NCI-H187 treated with DMSO at 0.1 percent for 48 hours (cell line): ENCODE measurements at places on chromosomes 16 and 17.

DNA sequence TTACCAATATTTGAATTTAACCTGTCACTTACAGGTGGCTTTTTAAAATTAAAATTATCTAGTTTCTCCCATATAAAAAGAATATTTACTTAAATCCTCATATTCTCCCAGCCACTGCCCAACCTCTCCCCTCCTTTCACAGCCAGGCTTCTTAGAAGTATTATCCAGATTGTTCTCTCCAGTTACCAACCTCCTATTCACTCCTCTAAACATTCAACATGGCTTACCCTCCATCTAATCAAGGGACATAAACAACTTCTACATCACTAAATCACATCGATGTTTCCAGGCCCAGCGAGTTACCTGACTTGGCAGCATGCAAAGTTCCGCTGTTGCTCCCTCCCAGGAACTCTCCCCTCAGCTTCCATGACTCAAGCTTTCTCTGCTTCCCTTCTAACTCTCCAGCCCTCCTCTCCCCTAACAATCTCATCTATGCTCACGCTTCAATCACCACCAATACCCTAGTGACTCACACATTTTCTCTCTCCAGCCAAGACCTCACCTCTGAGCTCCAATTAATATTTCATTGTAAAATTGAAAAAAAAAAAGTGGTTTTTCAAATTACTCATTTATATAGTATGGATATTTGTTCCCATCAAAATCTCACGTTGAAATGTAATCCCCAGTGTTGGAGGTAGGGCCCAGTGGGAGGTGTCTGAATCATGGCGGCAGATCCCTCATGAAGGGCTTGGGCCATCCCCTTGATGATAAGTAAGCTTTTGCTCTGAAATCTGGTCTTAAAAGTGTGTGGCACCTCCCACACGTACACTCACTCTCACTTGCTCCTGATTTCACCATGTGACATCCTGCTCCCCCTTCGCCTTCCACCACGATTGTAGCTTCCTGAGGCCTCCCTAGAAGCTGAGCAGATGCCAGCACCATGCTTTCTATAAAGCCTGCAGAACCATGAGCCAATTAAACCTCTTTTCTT, 88.5 kb downstream of the HELZ start:
- DNase-seq, result no peak

DNA sequence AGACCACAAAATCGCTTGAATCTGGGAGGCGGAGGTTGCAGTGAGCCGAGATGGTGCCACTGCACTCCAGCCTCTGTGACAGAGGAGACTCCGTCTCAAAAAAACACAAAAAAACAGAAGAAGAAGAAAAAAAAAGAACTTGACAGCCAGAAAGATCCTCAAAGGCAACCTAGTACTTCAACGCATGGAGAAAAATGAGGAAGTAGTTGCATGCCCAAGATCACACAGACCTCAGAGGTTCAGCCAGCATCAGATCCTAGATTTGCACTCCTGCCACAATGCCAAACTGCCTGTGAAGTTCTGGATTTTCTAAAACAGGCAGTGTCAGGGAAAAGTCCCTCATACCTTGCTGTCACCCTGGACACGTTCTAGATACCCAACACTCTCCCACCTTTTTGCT, 1.5 kb downstream of the ATPAF2 start:
- DNase-seq, result no peak

DNA sequence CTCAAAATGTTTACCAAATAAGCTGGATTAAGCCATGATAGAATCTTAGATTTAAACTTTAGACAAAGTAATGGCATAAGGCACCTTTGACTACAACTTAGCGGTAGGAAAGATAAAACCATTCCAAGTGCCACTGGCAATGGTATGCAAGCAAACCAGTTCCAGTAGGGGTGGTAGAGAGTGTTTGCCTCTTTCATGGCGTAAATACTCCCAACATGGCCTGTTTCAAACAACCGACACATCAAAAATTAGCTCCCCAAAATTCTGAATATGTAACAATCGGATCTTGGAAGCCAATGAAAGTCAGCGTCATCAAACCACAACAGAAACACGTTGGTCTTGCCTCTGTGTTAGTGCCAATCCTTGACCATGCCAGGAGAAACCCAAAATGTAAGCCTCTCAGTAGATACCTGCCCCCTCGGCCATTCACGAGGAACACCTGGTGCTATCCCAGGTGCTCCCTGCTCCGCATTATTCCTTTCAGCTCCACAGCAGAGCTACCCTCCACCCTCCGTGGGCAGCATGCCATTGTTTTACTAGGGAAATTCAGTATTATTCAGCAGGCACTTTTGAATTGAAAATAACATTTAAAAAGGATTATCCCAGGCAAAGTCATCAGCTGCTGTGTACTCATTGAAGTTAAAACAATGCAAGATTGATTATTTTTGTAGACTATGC, 307.8 kb upstream of the CDH11 start:
- no peak for DNase-seq

- no peak for DNase-seq
These were observed 4.4 kb downstream of the NOL3 start for GRCh38 chr16:67174706-67175231.

- no peak for DNase-seq
These were observed 34.9 kb upstream of the C16orf78 start for GRCh38 chr16:49338611-49339265.

DNA sequence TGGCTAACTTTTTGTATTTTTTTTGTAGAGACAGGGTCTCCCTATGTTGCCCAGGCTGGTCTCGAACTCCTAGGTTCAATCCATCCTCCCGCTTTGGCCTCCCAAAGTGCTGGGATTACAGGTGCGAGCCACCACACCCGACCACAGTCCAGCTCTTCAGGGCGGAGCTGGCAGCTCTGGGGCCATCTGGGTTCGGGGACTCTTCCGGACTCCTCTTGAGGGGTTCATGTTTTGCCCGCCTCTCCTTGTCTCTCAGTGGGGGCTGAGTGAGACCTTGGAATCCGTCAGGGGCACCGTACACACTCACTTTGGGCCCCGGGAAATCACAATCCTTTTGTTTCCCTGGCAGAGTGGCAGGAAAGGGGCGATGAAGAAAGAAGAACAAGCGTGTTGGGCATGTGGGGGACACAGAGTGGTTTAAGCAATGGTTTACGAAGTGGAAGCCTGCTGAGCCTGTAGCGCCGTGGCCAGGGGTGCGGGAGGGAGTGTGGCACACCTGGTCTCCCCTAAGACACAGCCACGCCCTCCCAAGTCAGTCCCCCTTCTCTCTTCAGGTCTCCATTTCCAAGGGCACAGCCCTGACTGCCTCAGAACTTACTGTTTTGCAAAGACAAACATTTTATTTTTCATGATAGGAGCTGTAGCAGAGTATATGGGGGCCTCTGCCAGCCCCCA, 26.1 kb downstream of the TNS4 start:
- no peak for DNase-seq

GRCh38 chr17:18110636-18111145, 2.1 kb downstream of the MYO15A start:
- no peak for DNase-seq

- DNase-seq, result no peak
These were observed 223.2 kb upstream of the GSE1 start for GRCh38 chr16:85389679-85390470.

GRCh38 chr17:72270273-72270924, 149.6 kb downstream of the SOX9 start:
- no peak for DNase-seq

- DNase-seq, result no peak
These were observed 25.4 kb upstream of the HELZ start for GRCh38 chr17:67270416-67270815.

GRCh38 chr16:30112197-30113030, 923 bp downstream of the GDPD3 start:
- DNase-seq, result no peak

GRCh38 chr17:44807817-44808155, 22.3 kb downstream of the GJC1 start:
- no peak for DNase-seq

DNA sequence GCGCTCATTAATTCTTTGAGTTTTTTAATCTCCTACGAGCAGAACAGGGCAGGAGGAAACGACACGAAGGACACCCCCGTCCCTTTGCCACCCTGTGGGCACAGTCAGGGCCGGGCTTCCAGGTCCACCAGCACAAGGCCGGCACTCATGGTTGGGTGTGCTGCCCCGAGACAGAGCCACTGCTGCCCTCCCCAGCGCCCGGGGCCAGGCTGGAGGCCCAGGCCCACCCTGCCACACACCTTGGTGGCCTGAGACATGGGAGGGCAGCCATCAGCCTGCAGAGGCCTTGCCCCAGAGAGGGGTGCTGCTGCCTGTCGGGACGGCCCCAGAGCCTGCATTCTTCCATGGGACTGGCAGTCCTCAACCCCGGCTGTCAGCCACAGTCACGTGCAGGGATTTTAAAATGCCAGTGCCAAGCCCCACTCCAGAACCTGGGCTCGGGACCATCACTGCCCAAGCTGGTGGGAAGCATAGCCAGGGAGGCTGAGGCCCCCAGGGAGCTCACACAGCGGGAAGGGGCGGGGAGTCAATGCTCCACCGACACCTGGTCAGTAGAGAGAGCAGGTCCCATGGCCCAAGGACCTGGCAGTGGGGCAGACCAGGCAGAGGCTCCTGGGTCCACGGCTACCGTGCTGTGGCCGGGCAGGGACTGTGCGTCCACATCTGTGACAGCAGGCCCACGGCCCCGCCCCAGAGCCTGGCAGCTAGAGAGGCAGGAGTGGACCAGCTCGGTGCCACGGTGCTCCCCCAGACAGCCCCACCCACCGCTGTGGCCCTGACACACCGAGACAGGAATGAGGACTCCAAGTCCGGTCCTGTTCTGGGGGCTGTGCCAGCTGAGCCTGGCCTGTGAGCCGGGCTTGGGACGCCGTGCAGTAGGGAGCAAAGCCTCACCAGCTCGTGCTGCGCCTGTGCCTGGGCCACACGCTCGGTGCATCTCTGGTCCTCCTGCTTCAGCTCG, 27.5 kb downstream of the CEP131 start:
- DNase-seq, result no peak

GRCh38 chr17:36523113-36523512, 11.6 kb downstream of the MYO19 start:
- no peak for DNase-seq

DNA sequence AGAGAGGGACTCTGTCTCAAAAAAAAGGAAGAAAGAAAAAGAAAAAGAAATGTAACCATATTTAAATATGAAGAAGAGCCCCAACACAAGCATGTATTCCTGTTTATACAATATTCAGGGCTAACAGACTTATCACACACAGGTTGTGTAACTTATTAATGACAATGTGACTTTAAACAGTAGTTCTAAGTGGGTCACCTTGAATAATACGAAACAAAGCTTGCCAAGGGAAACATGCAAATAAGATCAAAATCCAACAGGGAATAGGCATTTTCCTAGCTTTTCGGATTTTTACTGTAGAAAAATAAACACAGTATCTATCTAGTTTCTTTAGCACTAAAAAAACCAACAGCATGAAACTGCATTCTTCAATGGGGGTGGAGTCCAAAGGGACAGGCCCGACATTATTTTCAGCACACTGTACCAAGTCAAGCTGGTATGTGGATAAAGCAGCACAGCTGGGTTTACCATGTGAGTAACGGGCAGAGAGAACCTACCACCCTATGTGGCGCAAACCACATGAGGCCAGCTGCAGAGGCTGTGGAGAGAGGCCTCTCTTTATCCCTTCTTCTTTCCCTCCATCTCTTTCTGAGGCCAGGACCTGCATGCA, 45.3 kb downstream of the TOM1L2 start:
- DNase-seq, result no peak

DNA sequence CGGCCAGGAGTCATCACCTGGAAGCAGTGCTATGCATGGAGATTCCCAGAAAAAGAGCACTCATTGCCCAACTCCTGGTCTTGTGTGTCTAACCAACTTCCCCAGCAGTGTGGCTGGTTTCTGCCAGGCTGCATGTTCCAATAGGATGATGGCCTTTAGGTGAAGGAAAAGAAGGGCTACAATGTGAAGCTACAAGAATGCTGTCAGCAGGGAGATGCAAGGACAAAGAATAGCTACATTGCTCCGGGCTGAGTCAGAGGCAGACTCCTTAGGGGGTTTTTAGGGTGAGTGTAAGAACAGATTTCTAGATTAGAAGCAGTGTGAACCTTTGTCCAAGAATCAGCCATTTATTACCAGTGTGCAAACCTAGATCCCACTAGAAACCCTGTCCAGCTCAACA, 63.0 kb upstream of the DNAH9 start:
- DNase-seq, result no peak
